Cardiac atrium fibroblast (primary cell): ENCODE measurements at places on chromosomes 12 and 14. TPM values are rescaled to one million over a fixed set of nuclear protein-coding genes. Genes with fewer than 3 reads are reported as not detected.

TAS2R14 gene
- total RNA-seq: 0.54 and 1.8 TPM in 2 replicates

ACADS gene
- 11.7 and 22.4 TPM in 2 replicates for total RNA-seq

PAPOLA gene
- 39.0 and 57.8 TPM in 2 replicates for total RNA-seq

RNASE3 gene
- total RNA-seq: not detected in 2 replicates

ACAD10 gene
- total RNA-seq: 12.0 and 22.9 TPM in 2 replicates

MOK gene
- total RNA-seq: 20.6 and 27.2 TPM in 2 replicates

CCDC184 gene
- 0.16 and 1.8 TPM in 2 replicates for total RNA-seq

SLC11A2 gene
- 33.2 and 44.7 TPM in 2 replicates for total RNA-seq

HPD gene
- total RNA-seq: 11.4 and 17.8 TPM in 2 replicates

CCDC92 gene
- 11.7 and 12.8 TPM in 2 replicates for total RNA-seq

OLR1 gene
- not detected in 2 replicates for total RNA-seq

KCNC2 gene
- not detected in 2 replicates for total RNA-seq

BBS10 gene
- total RNA-seq: 13.9 and 16.4 TPM in 2 replicates

REC8 gene
- total RNA-seq: 2.9 TPM in 1 of 2 replicates, not detected in the other

ERBB3 gene
- not detected in 2 replicates for total RNA-seq

LRP10 gene
- 104 and 155 TPM in 2 replicates for total RNA-seq

TSHR gene
- total RNA-seq: not detected in 2 replicates

LHX5 gene
- total RNA-seq: not detected in 2 replicates

CLEC9A gene
- total RNA-seq: not detected in 2 replicates
